Effector memory CD8-positive, alpha-beta T cell (primary cell): ENCODE measurements at places on chromosomes 1 and 21.

DNA sequence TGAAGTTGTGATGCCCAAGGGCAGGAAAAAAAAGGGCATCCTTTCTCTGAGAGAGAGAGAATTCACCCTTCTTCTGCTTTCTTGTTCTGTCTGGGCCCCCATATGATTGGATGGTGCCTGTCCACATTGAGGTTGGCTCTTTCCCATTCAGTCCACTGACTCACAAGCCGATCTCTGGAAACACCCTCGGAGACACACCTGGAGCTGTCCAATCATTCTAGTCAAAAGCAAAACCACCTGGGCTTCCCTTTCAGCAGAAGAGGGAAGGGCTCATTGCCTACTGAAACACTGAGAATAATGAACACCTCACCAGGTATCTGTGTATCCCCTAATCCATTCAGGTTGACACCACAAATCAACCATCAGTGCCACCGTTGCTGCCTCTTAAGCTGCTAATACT lies 103.7 kb upstream of the GNG12 start:
- DNase-seq: no peak

- DNase-seq: no peak
Measured at GRCh38 chr1:14495996-14496395, 102.5 kb upstream of the KAZN start.

DNA sequence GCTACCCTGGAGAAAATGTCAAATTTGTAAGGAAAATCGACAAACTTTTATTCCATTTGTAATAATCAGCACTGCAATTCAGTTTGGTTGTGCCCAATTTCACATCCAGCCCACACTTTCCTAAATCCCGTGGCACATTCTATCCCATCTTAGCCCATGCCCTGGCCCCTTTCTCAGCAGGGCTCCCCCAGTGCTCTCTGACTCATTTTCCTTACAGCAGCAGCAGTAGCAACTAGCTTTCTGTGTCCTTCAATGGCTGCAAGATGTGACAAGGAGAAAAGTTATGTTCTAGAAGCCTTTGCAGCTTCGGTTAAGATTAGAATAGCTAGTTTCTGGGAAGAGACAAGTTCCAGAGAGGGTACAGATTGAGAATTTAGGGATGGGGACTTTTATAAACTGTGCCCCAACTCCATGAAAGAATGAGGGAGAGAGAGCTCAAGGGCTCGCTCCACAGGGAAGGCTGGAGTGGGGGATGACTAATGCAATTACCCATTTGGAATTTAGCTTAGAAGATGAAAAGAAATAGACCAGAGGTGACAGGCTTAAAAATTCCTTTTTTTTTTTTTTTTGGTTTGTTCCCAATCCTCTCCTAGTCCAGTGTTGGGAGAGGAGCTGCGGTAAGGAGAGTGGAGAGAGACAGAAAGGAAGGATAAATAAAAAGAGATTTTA lies 47.0 kb upstream of the POU2F1 start:
- DNase-seq: no peak

DNA sequence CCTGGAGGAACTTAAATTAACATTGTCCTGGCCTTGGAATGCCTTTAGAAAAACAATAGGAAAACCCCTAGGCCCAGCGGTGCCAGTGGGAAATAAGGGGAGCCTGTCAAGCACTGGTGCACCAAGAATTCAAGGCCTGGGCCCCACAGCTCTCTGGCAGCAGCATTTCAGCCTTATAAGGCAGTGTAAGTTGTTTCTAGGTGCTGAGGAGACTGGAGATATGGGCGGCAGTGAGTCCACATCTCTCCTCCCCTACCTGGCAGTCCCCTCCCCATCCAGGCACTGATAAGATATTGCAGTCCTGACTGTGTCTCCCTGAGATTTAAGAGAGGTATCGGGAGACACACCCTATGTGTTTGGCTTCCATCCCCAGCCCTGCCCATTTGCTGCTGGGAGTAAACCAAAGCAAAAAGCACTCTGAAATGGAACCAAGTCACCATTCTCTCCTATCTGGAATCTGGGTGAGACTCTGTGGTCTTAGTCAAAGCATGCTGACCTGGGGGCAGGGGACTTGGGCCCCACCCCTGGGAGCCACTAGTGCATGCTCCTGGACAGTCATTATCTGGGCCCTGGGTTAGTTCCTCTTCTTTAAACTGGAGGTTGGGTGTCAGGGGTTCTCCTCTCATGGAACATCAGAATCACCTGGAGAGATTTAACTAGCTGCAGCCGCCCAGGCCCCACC lies 30.5 kb downstream of the DEGS1 start:
- no peak for DNase-seq

DNA sequence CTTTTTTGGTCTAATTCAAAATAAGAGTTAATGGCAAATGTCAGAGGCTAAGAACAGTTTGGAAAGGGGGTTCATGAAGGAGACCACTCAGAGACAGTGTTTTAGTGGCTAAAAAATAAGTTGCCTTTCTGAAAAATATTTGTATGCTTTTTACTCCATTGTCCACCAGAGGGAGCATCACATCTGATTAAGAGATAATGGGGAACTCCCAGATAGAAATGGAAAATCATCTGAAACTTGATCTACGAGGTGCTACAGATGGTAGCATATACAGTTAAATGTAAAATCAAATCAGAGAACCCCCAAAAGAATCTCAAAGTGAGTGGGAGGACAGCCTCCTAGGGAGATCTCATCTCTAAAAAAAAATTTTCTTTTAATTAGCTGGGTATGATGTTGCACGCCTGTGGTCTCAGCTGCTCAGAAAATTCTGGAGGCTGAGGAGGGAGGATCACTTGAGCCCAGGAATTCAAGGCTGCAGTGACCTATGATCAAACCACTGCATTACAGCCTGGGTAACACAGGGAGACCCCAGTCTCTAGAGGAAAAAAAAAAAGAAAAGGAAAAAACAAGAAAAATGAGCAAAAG lies 9.7 kb downstream of the SMYD3 start:
- peak; percentile 43 for DNase-seq

GRCh38 chr1:229843627-229844238 lies 217.7 kb downstream of the URB2 start:
- no peak for DNase-seq

DNA sequence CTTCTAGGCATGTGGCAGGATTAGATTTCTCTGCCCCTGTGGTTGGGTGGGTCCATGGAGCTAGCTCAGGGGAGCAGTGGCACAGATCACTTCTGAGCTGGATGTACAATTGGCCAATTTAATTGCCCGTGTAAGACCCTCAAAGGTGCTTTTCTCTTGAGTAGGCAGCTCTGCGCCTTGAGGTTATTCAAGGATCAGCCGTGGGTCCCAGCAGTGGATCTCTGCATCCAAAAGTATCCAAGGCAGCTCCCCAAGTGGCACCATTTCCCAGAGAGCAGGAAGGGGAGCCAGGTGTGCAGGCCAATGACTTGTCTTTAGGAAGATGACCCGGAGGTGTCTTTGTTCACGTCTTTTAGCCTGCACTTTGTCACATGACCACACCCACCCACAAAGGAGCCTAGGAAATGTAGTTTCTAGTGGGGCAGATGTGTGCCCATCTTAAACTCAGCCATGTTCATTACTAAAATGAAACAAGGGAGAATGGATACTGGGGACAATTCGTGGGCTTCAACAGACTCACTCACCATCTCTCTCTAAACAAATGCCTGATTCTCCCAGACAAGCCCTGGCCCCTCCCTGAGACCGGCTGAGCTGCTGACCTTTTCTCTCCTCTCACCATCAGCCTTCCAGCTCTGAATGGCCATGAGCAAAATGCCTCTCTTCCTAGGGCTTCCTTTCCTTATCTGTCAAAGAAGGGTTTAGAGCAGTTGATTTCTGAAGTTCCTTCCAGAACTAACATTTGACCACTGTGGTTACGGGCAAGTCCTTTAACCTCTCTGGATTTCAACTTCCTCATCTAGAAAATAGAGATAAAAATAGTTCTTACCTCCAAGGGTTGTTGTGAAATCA lies 41.4 kb upstream of the TENT5C start:
- DNase-seq: no peak

- DNase-seq: no peak
Measured at GRCh38 chr1:108972951-108973350, 9.7 kb upstream of the CLCC1 start.

DNA sequence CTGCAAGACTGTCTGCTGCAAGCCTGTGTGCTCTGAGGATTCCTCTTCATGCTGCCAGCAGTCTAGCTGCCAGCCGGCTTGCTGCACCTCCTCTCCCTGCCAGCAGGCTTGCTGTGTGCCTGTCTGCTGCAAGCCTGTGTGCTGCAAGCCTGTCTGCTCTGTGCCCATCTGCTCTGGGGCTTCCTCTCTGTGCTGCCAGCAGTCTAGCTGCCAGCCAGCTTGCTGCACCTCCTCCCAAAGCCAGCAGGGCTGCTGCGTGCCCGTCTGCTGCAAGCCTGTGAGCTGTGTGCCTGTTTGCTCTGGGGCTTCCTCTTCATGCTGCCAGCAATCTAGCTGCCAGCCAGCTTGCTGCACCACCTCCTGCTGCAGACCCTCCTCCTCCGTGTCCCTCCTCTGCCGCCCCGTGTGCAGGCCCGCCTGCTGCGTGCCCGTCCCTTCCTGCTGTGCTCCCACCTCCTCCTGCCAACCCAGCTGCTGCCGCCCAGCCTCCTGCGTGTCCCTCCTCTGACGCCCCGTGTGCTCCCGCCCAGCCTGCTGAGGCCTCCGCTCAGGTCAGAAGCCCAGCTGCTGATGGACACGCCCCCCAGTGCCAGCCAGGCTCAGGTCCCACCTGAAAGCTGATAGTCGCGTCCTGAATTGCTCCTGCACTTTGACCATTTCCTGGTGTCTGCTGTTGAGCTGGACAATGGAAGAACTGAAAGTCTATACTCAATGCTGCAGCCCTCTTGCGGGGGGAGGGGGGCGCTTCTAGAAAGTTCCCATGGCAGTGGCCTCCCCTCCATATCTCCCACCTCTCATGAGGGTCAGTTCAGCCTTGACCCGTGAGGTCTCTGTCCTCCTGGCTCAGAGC lies 1.2 kb downstream of the KRTAP10-4 start:
- no peak for DNase-seq
